Stimulated activated CD8-positive, alpha-beta memory T cell treated with anti-CD3 and anti-CD28 coated beads, Interleukin-4, amount 100 ng/mL, for 1 hour (primary cell): ENCODE measurements at places on chromosomes 7 and 10.

GRCh38 chr10:112526139-112526538 lies 79.1 kb downstream of the VTI1A start:
- no peak for DNase-seq

DNA sequence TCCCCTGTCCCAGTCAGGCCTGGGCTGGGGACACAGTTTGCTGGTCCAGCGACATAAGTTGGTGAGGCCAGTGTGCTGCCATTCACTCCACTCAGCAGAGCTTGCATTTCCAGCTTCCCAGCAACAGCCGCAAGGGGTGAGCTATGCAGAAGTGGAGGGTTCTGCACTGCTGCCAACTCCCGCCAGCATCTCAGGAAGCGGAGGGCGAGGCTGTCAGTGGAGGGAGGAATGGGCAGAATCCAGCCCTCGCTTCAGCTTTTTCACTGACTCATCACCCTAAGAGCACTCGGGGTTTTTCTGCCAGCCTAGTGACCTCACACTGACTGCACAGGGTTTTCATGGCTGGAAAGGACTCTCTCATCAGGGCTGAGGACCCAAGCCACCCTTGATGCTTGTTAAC lies 625.1 kb upstream of the MKI67 start:
- DNase-seq = no peak

- no peak for DNase-seq
Measured at GRCh38 chr7:134636008-134636449, 10.6 kb upstream of the BPGM start.

GRCh38 chr7:75696263-75697037 lies 42.3 kb downstream of the HIP1 start:
- no peak for DNase-seq

DNA sequence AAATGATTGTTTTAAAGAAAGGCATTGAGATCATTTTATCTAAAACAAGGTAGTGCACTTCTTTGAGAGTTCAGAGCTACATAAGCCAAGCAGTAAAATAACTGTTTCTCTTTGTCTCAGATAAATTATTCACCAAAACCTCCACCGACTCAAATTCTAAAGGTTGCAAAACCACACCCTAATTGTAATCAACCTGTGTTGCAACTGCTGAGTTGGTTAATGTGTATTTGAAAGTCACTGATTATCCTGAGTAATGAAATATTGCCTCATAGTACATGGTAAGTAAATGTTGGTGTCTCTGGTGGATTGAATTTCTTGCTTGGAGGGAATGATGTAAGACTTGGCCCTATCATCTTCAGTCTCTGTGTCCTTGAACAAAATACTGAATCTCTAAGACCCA lies 35.9 kb upstream of the CYP2C9 start:
- DNase-seq = no peak

DNA sequence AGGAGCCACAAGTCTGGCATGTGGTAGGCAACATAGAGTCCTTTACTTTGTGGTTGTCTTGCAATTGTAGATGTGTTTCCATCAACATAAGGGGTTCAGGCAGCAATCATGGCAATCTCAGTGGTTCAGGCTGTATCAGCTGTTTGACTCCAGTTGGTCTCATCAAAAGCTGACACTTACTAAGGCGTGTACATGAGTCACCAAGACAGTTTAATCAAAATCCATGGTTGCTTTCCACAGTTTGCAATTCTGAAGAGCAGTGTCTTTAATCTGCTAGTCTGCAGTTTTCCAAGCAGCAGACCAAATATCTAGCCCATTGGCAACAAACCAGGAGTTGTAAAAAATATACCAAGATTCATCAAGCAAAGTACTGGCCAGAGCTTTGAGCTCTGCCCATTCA lies 210.2 kb downstream of the MDFIC start:
- DNase-seq = no peak

DNA sequence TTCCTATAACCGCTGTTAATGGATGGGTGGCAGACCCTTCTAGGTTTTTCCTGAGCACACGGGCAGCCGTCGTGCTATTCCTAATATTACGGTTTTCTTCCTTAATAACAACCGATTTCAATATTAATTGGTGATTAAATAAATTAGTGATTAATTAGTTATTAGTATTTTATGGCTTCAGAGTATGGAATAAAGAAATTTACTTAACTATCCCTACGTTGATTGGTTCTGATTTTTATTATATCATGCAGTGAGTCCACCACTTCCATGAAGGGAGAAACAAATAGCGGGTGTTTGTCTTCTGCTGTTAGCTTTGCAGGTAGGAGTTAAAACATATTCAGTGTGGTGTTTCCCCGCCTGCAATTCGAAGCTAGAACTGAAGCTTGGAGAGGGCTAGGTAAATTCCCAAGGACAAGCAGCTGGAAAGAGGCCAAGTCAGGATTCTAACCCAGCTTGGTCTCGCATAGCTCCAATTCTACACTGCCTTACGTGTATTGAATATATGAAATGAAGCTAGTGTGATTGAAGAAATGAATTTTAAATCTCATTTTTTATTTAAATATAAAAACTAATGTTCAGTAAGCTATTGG lies 928 bp upstream of the CSTF2T start:
- no peak for DNase-seq

DNA sequence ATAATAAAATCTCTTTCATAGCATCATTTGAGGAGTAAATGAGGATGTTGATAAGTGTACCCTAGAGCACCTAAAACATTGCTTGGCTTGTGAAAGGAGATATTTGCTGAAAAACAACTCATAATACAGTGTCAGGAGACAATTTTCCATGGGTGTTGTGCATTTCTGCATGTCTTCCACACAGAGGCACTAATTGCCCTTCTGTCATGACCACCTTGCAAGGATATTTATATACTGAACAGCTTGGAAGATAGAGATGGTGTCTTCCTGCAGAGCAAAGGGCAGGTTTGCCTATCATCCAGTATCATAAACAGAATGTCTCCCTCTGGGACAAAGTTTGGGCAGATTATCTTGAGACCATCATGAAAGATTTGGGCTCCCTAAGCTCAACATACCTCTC lies 495.2 kb upstream of the LRRN3 start:
- no peak for DNase-seq

DNA sequence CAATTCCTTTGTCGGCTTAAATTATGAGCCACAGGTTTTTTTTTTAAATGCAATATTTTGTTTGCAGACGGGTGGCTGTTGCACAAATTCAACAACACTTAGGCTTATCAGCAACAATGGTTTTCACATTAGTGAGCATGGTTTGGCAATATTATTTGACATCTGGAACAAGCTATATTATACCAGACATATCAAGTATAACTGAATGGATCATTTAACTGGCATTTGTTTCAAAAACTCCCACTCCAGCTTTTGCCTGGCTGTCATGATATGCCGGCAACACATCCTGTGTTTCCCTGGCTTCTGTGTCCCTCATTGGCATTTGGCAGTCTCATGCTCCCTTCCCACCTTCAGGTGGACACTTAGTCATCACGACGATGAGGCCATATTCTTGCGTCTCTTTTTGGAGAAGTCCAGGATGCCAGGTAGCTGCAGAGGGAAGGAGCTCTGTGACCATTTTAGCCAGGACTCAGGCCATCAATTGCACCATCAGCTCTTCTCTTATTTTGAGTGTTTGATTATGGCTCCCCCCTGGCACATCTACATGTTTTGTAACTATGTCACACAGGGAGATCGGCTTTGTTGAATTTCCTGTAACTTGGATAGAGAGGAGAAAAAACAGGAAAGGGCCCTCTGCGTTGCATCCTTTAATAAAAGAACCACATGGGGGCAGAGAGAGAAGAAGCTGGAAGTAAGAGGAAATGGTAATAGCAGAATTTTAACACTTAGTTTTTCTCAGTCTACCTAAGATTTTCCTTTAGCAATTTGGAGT lies 413.9 kb downstream of the LRMDA start:
- no peak for DNase-seq
